ENCODE measurements at places on chromosomes 7 and 10.
A peak's percentile ranks its signal among the peaks of the same experiment; 100 is the strongest.

DNA sequence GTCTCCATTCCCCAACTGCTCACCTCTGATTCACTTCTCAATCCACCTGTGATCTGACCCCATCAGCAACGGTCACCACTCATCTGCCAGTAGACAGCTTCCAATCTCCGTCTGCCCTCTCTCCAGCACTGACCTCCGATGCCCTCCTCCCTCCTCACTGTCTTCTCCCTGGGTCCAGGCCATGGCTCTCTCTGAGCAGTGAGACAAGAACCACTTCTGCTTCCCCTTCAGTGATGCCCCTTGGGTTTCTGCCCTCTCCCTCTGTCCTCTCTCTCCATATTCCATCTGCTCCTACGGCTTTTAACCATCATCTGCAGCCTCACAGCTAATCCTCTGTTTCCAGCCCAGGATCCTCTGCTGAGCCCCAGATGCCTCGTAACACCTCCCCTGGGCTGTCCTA lies 55.5 kb upstream of the OPALIN start:
- DNase-seq, result no peak

DNA sequence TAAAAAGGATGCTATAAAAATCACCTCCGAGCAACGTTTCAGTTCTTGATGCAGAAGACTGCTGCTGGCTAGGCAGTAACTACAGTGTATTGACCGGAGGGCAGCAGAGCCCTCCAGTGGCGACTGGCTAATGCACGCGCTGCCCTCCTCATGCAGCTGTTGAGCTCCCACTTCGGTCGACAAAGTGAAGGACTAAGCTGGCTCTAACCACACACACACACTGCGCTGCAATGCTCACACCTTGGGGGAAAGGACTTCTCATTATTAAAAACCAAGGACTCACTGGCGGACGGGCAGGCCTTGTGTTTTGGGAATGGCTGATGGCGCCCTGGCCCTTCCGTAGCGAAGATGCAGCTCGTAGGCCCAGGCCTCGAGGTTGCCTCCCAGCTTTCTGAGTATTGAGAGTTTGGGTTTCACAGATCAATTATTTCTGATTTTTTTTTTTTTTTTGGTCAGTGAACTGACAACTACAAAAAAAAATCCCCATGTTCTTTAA lies 120.9 kb upstream of the DIP2C start:
- DNase-seq, result peak; percentile 23

DNA sequence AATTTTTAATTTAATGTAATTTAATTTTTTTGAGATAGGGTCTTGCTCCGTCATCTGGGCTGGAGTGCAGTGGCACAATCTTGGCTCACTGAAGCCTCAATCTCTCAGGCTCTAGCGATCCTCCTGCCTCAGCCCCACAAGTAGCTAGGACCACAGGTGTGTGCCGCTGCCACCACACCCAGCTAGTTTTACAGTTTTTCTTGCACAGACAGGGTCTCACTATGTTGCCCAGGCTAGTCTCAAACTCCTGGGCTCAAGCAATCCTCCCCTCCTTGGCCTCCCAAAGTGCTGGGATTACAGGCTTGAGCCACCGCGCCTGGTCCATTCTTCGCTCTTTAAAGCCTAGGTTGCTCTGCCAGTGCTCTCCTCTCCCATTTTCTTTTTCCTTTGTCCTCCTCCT lies 12.9 kb downstream of the CALML3 start:
- no peak for DNase-seq

- peak; percentile 81 for DNase-seq
Observed at GRCh38 chr7:33062023-33062781, at the start of gene NT5C3A. Gene NT5C3A, minus strand, starts transcription at chr7:33062776. Its CDS starts 71 bp downstream, at chr7:33062705.

DNA sequence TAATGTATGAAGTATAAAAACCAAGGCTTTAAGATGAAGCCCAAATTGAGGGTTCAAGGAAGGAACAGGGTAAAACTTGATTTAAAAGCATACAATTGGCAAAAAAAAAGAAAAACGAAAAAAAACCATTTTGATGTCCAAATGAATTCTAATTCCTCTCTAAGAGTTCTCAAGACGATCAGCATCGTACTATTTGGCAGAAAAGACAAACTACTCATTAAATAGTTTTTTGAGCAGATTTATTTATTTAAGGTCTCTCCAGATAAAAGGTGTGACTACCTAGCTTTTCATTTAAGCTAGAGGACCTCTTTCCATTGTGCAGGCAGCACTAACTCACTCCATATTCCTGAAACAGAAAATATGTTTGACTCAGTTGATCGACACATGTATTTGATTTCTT lies 245.0 kb downstream of the KIAA1217 start:
- no peak for DNase-seq

DNA sequence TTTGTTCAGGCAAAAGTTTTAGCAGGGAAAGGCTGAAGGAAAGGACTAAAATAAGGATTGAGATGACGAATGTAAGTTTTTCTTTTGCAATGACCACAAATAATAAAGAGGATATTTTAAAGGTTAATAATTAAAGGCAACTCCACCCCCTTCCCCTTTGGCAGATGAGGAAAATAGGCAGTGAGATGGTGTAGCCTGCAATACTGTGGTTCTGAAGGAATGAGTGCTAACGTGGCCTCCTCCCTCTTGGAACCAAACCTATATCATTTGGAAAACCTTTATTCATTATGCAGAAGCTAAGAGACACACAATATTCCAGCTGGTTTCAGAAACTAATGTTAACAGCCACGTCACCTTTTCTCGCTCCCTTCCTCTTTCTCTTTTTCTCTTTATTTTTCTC lies 70.9 kb upstream of the COL1A2 start:
- no peak for DNase-seq

- no peak for DNase-seq
Observed at GRCh38 chr7:28269700-28270361, 89.2 kb upstream of the JAZF1 start.

GRCh38 chr7:17234398-17235031 lies 63.9 kb upstream of the AHR start:
- no peak for DNase-seq

GRCh38 chr10:123997013-123997412 lies 96.4 kb downstream of the CHST15 start:
- no peak for DNase-seq

DNA sequence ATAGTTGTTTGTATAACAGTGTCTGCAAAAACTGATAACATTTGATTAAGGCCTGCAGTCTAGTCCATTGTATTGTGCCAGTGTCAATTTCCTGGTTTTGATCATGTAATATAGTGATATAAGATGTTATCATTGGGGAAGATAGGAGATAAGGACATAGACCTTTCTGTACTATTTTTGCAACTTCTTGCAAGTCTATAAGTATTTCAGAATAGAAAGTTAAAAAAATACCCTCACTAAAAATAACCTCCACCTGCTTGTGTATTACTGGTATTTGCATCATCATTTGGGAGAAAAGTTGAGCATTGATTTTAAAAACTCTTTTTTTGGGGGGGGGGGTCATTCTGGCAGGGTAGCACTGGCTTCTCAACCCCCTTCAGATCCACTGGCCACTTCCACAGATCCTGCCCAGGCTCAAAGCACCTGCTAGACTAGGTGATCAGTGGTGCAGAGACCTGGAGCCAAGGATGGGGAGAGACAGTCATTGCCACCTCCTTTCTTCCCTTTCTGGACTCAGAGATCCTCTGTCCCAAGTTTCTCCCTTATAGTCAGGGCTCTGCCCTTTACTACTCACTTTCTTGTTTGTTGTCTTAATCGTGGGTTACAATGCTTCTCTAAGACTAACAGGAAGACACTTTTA lies 103.0 kb downstream of the RBM20 start:
- DNase-seq, result no peak

- no peak for DNase-seq
Observed at GRCh38 chr7:69504733-69505420, 93.4 kb upstream of the AUTS2 start.

DNA sequence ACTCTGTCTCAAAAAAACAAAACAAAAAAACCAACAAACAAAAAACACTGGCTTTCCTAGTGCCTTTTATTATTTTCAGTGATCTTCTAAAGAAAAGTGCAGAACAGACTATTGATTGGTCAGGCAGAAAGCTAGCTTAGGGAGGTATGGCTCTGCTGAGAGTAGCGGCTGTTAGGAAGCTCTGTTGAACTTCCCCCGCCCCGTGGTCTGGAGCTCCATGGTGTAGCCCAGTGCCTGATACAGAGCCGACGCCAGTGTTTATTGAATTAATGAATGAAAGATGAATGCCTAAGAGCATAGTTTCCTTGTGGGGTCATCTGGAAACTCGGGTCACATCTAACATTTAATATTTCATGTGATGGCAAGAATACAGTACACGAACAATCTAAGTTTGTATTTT lies 90.5 kb upstream of the ARMC3 start:
- DNase-seq, result no peak

DNA sequence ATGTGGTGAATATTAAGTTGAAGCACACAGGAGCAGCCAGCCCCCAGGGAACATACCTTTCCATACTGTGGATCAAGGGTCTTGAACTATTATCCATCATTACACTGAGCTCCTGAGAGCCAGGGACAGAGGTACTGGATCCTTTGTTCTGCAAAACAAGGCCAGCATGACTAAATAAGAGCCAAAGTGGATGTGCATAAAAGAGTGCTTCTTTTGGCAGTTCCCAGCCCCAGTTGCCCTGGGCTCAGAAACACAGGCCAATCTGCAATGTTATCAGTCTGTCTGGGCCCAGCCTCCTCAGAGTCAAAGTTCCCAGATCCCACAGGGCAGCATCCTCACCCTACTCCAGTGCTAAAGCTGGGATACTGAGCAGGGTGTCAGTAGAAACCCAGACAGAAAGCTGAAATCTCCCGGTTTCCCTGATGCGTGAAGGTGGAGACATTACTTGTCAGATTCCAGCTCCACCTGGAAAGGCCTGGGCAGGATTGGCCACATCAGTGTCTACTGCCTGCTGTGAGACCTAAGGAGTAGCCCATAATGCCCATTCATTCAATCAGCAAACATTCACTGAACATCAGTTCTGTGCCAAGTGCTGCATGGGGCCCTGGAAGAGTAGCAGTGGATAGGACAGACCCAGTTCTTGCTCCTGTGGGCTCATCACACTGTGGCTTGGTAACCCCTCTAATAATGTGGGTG lies 342.7 kb downstream of the CXCL12 start:
- no peak for DNase-seq

GRCh38 chr10:49010295-49010694 lies 70.7 kb upstream of the LRRC18 start:
- DNase-seq, result no peak

DNA sequence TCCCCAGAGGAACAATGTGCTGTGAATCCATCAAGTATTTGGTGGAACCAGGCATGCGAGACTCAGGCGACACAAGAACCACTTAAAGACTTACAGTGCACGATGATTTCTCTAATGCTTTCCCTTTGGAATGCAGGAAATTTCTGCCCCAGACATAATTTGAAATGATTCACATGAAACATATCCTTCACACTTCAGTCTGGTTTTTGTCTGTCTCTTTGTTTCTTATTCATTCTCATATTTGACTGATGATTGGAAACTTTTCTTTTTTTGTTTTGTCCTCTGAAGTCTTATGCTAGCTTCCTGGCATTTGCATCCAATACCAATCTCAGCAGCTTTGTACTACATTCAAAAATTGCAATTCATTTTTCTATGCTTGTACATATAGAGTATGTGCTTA lies 502.8 kb downstream of the PHTF2 start:
- DNase-seq, result no peak

GRCh38 chr10:127802531-127803095 lies 65.6 kb downstream of the FOXI2 start:
- DNase-seq, result no peak

DNA sequence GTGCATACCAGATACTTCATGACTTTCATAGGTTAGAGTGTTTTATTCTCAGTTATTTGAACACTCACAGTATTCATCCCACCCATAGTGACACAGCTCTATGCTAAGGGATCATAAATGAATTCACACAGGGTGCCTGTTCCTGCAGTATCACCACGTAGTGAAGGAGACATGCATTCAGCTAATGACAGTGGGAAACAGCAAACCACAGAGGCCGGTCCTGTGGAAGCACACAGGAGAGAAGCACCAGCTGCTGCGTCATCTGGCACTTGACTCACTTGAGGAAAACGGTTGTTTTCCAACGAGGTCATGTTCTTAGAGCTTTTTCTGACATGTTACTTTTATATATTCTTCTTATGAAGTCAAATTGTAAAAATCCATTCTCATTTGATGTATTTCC lies 73.0 kb downstream of the UBE3C start:
- no peak for DNase-seq

GRCh38 chr10:67471022-67471421 lies 225.0 kb downstream of the CTNNA3 start:
- no peak for DNase-seq

GRCh38 chr10:106395041-106395749 lies 769.3 kb downstream of the SORCS1 start:
- DNase-seq, result no peak

DNA sequence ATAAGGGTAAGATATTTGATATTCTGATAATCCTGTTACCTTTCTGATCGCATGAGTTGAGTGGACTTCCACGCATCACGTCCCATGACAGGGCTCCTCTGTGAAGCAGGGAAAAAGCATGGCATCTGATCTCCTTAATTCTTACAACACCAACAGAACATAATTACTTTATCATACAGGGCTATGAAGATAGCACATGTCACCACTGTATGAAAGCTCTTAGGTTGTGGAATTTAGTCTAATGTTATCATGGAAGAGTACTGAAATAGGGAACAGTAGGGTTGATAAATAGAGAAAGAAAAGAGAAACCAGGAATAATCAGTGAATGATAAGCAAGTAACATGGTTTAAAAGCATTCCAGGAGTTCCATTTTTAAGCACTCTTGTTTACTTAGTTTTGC lies 212.0 kb downstream of the CACNB2 start:
- no peak for DNase-seq

- DNase-seq, result no peak
Observed at GRCh38 chr10:86556532-86556931, 34.9 kb upstream of the WAPL start.

DNA sequence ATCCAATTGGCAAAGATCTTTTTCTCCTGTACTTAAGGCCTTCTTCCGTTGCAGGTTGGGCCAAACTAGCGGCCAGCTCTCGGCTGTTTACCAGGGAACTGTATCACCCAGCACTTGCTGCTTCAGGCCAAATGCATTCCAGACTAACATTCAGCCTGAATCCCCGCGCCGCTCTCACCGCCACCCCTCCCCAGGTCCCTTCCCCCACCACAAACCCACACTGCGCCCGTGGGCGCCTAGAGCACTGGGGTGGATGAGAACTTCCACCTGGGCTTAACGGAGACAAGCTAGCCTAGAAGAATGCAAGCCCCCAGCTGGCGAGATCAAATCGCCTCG lies 676 bp downstream of the TCAF1 start:
- DNase-seq, result no peak

- no peak for DNase-seq
Observed at GRCh38 chr7:22863156-22863899, 40.7 kb upstream of the TOMM7 start.

- DNase-seq, result peak; percentile 82
Observed at GRCh38 chr7:26397796-26398426, 106.2 kb downstream of the SNX10 start.

GRCh38 chr7:105346593-105347322 lies 42.0 kb downstream of the SRPK2 start:
- no peak for DNase-seq

All from NCI-H69 (cell line).